ENCODE measurements at places on chromosomes 5 and 9.

DNA sequence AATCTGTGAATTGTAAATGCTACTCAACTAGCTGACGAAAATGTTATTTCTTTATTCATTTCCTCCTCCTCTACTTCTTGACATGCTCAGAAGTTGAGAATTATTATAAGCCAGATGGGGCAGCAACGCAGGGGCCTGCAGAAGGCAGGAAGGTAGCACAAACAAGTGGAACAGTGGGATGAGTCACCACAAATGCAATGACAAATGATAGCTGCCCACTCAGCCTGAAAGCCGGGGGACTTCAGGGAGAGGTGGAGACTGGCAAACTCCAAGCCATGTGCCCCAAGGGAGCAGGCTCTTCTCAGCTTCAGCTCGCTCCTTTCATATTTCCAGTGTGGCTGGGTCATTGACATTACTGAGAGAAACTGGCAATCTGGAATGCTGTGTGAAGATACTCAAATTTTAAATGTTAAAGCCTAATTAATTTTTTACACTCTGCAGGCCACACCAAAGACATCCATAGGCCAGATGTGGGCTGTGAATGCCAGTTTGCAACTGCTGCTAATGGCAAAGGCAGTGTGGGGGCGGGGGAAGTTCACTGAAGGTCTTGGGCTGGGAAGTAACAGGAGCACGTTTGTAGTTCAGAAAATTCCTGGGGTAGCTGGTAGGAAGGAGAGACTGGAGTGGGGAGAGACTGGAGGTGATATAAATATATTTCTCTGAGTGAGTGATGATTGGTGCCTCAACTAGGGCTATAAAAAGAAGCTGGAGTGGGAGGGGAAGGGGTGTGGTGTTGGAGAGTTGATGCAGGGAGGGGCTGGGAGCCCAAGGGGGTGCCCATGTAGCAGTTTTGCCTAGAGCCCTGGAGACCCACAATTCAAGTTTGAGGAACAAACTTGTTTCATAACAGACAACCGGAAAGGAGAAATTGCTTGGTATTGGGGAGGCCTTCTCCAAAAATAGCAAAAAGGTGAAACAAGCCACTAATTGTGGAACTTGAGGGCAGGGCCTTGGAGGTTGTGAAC lies 20.8 kb upstream of the ADRB2 start:
- DNase-seq: no peak

GRCh38 chr5:66169534-66169933 lies 25.4 kb downstream of the SREK1 start:
- no peak for DNase-seq

DNA sequence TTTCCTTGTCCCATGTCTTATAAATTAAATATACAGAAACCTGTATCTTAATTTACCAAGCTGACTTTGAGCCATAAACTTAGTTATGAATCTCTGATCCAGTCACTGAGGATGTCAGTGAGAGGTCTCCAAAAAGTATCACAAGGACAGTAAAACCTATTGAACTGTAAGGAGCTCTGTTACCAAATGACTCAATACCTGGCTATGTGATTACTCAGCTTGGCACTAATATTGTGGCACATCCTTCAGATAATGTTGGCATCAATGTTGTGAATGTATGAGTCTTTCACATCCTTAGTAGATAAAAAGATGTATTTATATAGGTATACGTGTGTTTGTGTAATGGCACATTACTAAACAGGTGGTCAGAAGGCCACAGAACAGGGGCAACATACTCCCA lies 18.0 kb upstream of the CAPSL start:
- no peak for DNase-seq

GRCh38 chr5:31954091-31954490 lies 220.0 kb downstream of the GOLPH3 start:
- no peak for DNase-seq

DNA sequence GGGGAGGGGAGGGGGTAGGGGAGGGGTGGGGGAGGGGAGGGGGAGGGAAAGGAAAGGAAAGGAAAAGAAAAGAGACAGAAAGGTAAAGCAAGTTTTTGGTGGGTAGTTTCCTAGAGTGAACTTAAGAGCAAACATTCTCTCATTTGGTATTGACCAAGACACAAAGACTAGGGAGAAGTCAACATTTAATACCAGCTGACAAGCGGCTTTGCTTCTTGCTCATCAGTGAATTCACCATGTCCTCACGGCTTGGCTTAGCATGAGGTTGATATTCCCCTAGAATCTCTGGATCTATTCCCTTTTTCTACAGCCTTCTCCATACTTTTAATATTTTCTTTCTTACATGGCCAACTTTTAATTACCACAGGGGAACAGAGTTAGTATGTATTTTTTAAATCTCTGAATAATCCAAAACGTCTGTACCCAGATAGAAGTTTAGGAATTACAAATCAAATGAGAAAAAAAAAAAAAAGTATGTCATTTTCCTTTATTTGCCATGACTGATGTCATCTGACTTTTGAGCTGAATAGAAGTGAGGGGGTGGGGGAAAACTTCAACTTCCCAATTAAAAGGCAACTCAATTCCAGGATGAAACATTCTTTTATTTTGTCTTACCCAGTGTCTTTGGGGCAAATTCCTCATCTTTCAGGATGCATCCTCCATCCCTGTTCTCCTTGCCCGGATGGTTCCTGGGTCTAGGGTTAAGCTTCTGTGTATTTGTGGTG lies 40.1 kb upstream of the GLIS3 start:
- DNase-seq: no peak

DNA sequence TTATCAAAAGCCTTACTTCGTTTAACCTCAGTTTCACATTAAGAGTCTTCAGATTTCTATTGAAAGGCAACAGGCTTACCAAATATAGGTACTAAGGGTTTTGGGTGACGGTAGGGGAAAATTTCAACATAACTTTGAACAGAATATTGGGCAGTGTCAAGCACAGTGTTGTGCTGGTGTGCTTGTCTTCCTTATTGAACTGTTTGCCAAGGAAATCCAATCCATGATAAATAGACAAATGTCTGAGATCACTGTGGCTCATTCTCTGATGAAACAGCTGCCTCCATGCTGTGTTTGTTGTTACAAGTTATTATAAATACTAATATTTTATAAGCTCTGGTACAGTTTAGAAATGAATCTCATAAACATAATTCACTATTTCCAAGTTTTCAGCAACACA lies 730.1 kb downstream of the NR2F1-AS1 start:
- DNase-seq: no peak

GRCh38 chr5:148732692-148733091 lies 78.4 kb upstream of the HTR4 start:
- DNase-seq: no peak

- DNase-seq: no peak
Observed at GRCh38 chr9:93265301-93265971, 81.5 kb downstream of the WNK2 start.

GRCh38 chr5:177098470-177099141 lies 11.9 kb downstream of the FGFR4 start:
- peak; percentile 44 for DNase-seq

GRCh38 chr5:143086908-143087637 lies 316.4 kb downstream of the NR3C1 start:
- no peak for DNase-seq

GRCh38 chr9:95089257-95090022 lies 228.1 kb downstream of the FANCC start:
- DNase-seq: no peak

GRCh38 chr5:135602882-135603721 lies 24.3 kb upstream of the CXCL14 start:
- DNase-seq: no peak

GRCh38 chr9:96064826-96065481 lies 189.5 kb downstream of the ERCC6L2 start:
- no peak for DNase-seq

- DNase-seq: no peak
Observed at GRCh38 chr5:66519626-66520025, 76.6 kb upstream of the MAST4 start.

DNA sequence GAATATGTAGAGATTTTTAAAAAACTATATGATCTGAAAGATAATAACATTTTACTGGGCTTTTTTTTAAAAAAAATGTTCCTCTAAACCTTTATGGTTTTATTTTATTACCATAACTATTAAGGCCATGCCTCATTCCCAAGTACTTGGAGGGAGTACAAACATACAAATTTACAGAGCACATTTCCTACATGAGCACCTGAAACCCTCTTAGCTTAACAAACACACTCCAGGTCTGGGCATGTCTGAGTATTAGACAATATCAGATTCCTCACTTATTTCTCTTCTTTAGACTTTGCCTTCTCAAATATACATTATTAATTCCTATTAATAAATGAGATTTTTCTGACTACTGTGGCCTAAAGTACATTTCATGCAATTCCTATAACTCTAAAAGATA lies 319.2 kb downstream of the SLCO4C1 start:
- DNase-seq: no peak

GRCh38 chr9:121210536-121210935 lies 8.9 kb upstream of the RAB14 start:
- DNase-seq: no peak

GRCh38 chr5:168422431-168422830 lies 63.8 kb upstream of the RARS1 start:
- no peak for DNase-seq

DNA sequence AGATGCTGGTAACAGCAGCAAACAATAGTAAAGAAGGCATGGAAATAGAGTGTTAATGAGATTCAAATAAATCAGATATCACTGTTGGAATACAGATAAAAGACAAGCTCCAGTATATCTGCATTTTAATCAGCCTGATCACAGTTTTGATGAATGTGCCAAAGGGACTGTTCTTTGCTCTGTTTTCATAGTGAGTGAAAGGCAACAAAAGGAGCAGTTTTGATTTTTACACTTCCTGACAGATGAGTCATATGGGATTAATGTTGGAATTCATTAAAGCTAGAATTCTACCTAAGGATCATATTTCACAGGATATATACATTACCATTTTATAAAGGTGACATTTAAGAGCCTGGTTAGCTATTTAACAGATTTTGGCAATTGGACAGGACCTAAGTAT lies 743.3 kb upstream of the PTPRD start:
- DNase-seq: no peak

GRCh38 chr5:57298985-57299491 lies 125.2 kb downstream of the GPBP1 start:
- no peak for DNase-seq

DNA sequence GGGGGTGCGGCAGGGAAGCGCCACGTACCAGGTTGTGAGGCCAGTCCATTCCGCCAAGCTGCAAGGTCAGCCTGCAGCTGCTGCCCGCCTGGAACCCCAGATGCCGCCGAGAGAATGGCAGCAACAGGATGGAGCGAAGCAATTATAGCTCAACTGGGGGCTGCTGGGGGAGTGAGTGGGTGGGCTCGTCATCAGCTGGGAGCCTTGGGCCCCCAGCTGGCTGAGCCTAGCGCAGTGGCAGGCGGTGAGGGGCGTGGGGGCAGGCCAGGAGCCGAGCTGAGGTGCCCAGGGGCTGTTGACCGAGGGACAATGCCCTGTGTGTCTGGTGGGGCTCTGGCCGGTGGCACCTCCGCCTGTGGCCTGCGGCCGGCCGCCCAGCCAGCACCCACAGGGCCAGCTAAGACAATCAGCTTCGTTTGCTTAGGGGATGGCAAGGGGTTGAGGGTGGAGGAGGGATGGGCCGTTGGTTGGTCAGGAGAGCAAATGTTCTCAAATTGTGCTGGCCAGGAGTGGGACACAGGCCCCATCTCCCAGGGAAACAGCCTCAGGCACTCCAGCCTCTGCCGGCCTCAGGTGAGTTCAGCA lies at the start of gene IL17B:
IL17B (minus strand) TSS at position 116 of the 585 bp plus-strand sequence; CDS start at position 49, 67 bp downstream.
- no peak for DNase-seq

DNA sequence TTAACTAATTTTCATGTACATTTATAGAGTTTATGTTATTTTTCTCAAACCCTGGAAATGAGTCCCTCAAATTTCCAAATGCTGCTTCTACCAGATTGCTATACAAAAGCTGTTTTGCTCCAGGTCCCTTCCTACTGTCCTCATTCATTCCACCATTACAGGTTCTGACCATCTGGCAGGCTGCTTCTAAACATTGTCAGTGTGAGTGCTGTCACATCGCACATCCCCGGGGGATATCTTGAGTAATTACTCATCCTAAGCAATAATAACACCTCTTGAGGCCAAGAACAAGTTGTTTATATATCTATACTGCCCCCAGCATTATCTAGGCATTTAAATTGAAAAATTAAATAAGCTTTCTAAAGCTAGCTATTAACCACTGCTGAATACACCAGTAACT lies 1675.3 kb upstream of the CDH6 start:
- no peak for DNase-seq

- DNase-seq: no peak
Observed at GRCh38 chr5:28374492-28374967, 1336.1 kb upstream of the CDH9 start.

- DNase-seq: no peak
Observed at GRCh38 chr5:62143268-62144229, 162.5 kb upstream of the KIF2A start.

- DNase-seq: no peak
Observed at GRCh38 chr5:176875783-176876505, 23.2 kb downstream of the HK3 start.

GRCh38 chr5:124176692-124177091 lies 569.7 kb downstream of the ZNF608 start:
- no peak for DNase-seq

- DNase-seq: no peak
Observed at GRCh38 chr5:179953987-179954386, 46.3 kb upstream of the TBC1D9B start.

DNA sequence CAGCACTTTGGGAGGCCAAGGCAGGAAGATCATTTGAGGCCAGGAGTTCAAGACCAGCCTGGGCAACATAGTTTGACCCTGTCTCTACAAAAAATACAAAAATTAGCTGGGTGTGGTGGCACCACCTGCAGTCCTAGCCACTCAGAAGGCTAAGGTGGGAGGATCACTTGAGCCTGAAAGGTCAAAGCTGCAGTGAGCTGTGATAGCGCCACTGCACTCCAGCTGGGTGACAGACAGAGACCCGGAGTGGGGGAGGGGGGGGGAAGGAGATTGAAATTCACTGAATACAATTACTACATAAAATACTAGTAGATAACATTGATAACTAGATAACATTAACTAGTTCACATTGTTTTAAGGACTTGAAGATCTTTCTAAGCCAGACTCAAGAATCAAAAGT lies 345.6 kb downstream of the BNC2 start:
- DNase-seq: no peak

DNA sequence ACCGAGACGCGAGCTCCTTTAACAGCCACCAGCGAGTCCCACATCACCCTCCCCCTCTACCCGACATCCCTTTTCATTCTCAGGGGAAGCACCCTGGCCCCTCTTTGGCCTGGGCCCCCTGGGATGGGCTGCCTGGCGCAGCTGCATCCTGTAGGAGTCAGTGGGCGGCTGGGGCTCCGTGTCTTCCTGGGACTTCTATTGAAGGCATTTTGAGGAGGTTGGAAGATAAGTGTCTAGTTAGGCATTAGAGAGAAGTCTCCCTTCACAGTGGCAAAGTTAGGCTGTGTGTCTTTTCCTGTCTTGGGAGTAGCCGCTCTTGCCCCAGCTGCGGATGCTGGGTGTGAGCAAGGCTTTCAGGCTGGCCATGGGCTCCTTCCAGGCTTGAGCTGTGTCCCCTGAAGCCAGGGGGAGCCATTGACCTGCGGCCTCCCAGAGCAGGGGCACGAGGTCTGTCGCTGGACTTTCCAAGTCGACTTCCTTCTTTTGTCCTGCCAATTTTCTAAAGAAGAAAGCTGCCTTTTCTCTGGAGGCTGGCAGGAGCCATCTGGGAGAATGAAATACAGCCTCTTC lies 18.6 kb upstream of the NKD2 start:
- peak; percentile 59 for DNase-seq
